H4 (cell line): ENCODE measurements at places on chromosomes 3 and 15. TPM values are rescaled to one million over a fixed set of nuclear protein-coding genes. Genes with fewer than 3 reads are reported as not detected.
A peak's percentile ranks its signal among the peaks of the same experiment; 100 is the strongest.

Gene LRRC31
- not detected in 2 replicates for total RNA-seq

GRCh38 chr15:74787251-74788041, 5.6 kb downstream of the CSK start:
- DNase-seq = peak; percentile 72

GRCh38 chr3:135812057-135812456, 153.5 kb upstream of the PPP2R3A start:
- no peak for DNase-seq

- DNase-seq = no peak
Observed at GRCh38 chr15:98901434-98902072, 106.0 kb downstream of the PGPEP1L start.
